ENCODE measurements at places on chromosomes 4 and X. TPM values are rescaled to one million over a fixed set of nuclear protein-coding genes. Genes with fewer than 3 reads are reported as not detected.

Gene ARMCX5
- total RNA-seq, result 16.4 TPM

Gene COPS4
- 93.3 TPM for total RNA-seq

Gene NPNT
- total RNA-seq, result not detected

Gene AGA
- total RNA-seq, result 16.6 TPM

Gene SULT1E1
- not detected for total RNA-seq

Data from mononuclear cell (primary cell).